ENCODE measurements at places on chromosomes 6 and 20. TPM values are rescaled to one million over a fixed set of nuclear protein-coding genes. Genes with fewer than 3 reads are reported as not detected.
A peak's percentile ranks its signal among the peaks of the same experiment; 100 is the strongest.

DNA sequence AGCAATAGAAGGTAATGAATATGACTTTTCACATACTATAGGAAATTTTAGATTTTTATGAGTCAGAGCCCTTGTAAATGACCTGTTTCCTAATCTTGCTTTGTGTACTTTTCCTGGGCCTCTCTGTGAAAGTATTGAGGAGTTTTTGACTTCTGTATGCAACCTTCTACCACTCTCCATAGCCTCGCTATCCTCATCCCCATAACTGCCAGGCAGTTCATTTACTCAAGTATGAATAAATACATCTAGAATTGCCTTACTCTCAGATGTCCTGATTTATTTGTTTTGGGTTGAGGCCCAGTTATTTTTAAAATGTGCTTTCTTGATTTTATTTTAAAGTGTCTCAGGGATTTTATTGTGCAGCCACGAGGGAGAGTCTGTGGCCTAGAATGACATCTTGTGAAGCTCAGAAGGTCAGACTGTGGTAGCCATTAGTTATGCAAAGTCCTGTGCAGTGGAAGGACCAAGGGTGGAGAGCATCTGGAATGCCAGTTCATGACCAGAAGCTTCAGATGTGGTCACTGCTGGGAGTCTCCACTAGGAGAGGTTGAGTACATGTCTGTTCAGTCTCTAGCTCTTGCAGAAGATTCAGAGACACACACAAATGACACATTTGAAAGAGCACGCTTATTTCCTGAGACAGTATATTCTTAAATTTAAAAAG lies 346.2 kb upstream of the IMPG1 start:
- DNase-seq: no peak

Gene LCA5
- polyA plus RNA-seq: 0.12 TPM

GRCh38 chr6:15493437-15494168 lies 169.2 kb downstream of the DTNBP1 start:
- DNase-seq: no peak

Gene KLHDC3
- polyA plus RNA-seq: 35.4 TPM

GRCh38 chr6:35601331-35602132 lies 87.2 kb downstream of the FKBP5 start:
- peak; percentile 18 for DNase-seq
